Effector memory CD4-positive, alpha-beta T cell (primary cell): ENCODE measurements at places on chromosomes 4 and X.

DNA sequence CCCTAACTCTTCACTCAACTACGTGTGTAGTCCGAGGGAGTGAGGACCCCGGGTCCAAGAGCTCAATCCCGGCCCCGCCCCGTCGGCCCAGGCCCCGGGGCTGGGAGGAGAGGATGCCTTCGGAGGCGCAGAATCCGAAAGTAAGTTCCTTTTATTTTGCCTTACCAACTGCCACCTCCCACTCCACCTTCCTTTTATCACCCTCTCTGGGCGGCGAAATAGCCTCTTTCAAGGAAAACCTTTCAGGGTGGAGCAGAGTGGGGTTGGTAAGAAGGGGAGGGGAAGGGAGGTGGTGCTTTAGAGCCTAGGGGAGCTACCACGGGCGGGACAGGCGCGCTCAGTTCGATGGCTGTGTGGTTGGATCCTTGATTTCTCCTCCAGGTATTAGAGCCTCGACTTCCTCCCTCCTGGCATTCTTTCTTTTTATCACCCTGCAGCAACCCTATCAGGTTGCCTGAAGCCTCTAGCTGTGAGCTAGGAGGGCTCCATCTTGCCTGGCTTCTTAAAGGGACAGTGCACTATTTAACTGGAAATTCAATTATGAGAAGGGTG is 191.2 kb downstream of the RRAGB start:
- DNase-seq, result no peak

DNA sequence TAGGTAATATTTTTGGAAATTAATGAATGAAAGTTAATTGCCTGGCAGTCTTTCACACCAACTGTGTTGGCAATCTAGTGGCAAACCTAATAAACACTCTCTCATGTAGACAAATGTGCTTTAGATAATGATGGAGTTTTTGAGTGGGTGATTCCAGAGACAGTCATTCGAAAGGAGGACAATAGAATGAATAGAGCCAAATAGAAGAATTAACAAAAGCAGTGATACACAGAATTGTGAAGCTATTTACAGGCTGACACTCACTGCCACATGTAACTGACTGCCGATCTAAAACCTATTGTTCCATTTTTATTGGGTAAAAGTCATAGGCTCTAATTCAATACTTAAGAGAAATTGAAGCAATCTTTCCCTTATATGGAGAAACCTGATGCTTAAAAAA is 338.5 kb downstream of the PCDH7 start:
- DNase-seq, result no peak

GRCh38 chr4:64353904-64354303 is 55.3 kb downstream of the TECRL start:
- no peak for DNase-seq

DNA sequence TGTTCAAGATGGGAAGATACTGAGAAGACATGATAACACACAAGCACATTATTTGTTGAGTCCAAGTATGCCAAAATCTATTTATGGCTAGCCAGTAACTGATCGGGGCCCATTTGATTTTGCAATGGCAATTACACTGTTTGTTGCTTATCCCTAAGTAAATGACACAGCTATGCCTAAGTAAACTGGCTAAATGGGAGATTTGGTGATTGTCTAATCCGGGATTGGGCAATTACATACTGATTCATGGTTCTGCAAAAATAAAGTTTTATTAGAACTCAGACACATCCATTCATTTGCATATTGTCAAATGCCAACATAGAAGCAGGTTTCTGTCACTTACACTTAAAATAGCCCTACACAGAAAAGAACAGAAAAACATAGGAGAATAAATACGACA is 140.2 kb upstream of the TBL1X start:
- DNase-seq, result no peak

GRCh38 chrX:42496239-42496638 is 281.7 kb downstream of the PPP1R2C start:
- no peak for DNase-seq

DNA sequence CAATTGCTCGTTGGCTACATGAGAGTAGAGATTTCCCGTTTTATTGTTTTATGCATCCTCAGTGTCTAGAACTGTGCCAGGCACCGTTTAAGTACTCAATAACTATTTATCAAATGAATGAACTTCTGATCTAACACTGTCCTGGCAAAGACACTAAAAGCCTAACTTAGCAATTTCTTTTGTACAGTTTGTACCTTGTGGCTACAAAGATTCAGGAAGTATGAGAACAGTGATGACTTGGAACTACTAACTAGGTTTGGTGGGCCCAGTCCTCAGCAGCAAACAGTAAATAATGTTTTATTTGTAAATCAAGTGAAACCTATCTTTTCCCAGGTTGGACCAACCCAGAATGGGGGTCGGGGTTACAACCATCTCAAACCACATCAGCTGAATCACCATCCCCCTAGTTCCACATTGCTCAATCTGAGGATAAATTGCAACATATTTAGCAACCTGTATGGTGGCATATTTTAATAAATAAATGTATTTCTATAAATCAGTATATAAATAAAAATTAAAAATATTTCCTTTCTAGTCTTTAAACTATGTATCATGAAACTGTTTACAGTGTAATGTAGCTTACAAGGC is 12.3 kb upstream of the SCRG1 start:
- DNase-seq, result no peak

GRCh38 chrX:39772057-39772832 is 325.5 kb downstream of the BCOR start:
- no peak for DNase-seq

DNA sequence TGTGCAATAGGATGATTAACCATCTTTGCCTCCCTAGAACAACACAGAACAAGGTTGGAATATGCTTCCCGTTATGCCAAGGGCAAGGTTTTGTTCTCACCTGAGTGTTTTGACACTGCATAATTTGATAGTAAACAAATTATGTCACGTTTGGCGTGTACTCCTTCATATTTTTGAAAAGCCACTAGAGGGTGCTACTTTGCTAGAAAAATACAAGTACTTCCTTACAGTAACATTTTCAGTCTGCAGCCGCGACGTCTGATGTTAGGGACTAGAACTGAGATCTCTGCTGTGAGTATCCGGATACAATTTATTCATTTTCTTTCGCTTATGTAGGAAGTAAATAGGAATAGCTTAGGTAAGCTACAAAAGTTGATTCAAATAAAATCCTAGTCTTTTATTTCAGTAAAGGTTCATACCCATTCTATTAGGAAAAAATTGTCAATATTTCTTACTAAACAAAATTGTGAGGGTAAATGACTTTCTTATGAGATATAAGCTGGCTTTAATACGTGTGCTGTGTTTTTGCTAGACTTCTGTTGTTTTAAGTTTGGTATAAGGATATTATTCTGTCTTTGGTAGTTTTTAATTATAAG is 181.1 kb upstream of the WDFY3 start:
- DNase-seq, result no peak

DNA sequence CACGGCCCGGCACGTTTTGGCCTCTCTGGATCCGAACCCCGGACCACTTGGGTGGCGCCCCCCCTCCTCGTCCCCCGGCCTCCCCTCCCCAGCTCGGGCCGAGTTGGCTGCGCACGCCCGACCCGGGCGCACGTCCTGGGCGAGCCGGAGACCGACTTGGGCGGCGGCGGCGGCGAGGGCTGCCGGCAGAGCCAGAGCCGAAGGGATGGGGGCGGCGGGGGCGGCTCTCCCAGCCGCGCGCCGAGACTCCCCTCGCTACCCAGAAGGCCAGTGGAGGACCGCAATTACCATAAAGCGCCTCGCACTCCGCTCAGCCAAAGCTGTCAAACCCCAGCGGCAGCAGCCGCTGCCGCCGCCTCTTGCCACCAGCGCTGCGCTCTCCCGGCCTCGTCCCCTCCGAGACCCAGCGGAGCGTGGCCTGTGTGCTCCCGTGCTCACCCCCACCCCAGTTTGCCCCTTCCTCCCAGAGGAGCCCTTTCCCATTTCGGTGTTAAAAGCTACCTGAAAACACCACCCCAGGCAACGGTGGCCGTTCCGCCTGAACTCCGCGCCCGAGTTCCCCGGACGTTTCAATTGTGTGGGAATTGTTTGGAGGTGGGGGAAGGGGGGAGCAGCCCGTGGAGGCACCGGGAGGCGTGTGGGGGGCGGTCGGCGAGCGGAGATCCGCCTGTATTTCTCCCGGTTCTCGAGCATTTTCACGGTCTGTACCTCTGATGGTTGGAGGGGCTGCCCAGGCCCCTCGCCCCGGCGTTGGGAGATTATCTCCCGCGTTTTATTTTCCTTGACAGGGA is 701 bp upstream of the BCOR start:
- DNase-seq, result peak; percentile 47

GRCh38 chr4:10184041-10184440 is 67.4 kb upstream of the WDR1 start:
- no peak for DNase-seq

- no peak for DNase-seq
Observed at GRCh38 chr4:92104506-92104905, 199.3 kb upstream of the GRID2 start.

GRCh38 chr4:182878633-182879495 is 38.3 kb downstream of the DCTD start:
- DNase-seq, result no peak

- DNase-seq, result no peak
Observed at GRCh38 chrX:50705042-50705441, 109.0 kb downstream of the SHROOM4 start.
